Activated CD4-positive, alpha-beta T cell treated with anti-CD3 and anti-CD28 coated beads, Interleukin-2, amount 50 U/mL, for 1 hour (primary cell): ENCODE measurements at places on chromosomes 3 and 15.

DNA sequence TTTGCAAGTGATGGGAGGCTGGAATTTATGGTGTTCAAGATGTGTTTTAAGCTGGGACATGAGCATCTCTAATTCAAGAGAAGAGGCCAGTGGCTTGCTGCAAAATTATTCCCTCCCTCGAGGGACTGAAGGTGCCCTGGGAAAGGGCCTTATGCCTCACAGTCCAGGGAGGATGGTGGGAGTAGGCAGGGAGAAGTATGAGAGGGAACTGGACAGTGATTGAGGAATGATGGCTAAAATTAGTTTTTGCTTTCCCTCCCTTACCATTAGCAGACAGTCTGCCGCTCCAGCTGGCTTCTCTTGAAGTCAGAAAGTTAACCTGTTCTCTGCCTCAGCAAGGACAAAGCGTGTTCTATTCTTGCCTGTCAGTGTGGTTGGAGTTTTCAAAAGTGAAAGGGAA lies 139.8 kb upstream of the SEMA6D start:
- no peak for DNase-seq

DNA sequence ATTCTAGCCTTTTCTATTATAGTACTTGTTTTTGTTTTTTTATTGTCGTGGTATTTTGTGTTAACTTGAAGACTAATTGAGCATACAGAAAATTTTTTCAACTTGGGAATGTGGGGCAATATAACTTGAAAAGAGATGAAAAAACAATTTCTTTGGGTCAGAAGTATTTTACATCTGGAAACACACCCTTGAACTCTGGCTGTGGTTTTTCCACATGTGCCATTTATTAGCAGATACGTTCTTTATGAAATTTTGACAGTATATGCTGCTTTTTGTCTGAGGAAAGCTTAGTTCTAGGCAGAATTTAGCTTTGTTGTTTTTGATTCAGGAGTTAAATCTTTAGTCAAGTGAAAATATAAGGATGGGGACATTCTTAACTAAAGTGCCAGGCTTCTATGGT lies 44.7 kb downstream of the TCF12 start:
- DNase-seq, result no peak

DNA sequence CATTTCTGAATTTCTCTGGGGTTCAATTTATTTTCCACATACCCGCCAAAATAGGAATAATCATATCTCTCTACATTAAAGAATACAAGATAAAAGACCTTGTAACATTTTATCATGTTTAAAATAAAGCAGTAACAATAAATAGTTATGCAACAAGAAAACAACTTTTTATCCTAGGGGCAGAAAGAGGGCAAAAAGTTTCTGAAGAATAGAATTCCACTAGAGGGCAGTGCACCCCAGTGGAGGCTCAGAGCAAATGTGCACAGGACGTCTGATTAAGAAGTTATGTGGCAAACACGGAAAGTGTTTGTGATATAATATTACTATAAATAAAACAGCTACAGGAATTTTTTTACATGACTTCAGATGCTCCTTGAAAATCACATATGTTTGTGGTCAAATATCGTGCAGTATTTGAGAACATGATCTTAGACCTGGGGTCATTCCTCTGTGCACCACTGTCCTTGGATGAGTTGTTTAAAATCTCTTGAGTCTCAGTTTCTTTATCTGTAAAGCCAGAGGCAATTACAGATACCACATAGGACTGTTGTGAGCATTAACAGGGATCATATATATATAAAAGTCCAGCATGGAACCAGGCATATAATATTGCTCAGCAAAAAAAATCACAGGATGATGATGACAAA lies 13.2 kb upstream of the PIK3R4 start:
- DNase-seq, result peak; percentile 43

DNA sequence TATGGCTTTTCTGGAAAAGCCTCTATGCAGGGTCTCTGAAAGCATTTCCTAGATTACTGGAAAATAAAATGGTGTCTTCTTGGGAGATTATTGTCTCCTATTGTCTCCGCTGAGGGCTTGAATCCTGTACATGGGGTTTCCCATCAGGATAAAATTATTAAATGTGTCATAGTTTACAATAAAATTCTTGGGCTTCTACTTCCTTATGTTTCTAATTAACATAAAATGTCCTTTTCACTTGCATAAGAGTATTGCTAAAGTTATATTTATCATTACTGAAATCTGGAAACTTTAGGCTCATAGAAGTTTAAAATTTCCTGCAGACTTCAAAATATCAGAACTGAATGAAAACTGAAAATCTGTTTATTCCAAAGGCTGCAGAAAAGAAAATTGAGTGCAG lies 595.5 kb upstream of the AGTR1 start:
- DNase-seq, result no peak

DNA sequence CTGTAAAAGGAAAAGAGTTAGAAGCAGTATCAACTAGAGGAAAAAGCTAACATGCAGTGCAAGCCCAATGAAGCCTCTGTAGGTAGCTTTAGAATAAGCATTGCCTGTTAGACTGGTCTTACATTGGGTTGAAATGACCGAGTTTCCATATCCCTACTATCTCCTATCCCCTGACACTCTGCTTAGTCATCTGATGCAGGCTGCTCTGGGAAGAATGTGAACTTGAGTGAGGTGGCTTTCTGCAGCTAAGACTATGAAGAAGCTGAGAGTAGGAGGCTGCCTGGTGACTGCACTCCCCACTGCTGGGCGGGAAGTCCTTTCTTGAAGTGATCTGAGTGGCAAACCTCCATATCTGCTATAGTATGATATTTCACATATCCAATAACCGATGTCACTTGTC lies 64.7 kb downstream of the OXSM start:
- no peak for DNase-seq

- DNase-seq, result no peak
Observed at GRCh38 chr3:73036694-73037591, 24.5 kb upstream of the EBLN2 start.

- no peak for DNase-seq
Observed at GRCh38 chr3:58880182-58880581, 169.6 kb downstream of the CFAP20DC start.

GRCh38 chr15:39053480-39053879 lies 488.9 kb upstream of the RASGRP1 start:
- DNase-seq, result no peak

DNA sequence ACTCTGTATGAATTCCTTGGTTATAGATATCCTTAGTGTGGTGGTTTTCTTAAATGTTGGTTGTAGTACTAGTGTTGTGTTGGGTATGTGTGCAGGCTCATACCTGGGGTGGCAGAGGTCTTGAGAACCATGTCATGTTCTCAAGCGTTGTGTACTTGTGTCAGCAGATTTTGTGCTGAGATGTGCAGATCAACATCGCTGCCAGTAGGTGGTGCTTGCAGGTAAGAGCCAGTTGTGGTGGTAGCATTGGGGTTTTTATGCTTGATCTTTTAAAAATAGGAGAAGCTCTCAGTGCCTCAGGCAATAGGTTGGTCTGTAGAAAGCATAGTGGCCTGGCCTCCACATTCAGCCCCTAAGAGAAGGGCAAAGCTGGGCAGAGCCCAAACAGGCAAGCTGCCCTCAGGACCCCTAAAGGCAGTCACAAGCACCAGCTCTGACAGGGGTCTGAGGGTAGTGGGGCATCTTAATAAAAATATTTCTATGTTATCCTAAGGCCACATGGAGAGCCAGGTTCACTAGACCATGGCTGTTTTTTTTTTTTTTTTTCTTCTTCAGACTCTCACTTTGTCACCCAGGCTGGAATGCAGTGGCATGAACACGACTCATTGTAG lies 164.0 kb downstream of the IL20RB start:
- DNase-seq, result no peak

GRCh38 chr3:53787016-53787415 lies 59.2 kb downstream of the CHDH start:
- DNase-seq, result no peak

DNA sequence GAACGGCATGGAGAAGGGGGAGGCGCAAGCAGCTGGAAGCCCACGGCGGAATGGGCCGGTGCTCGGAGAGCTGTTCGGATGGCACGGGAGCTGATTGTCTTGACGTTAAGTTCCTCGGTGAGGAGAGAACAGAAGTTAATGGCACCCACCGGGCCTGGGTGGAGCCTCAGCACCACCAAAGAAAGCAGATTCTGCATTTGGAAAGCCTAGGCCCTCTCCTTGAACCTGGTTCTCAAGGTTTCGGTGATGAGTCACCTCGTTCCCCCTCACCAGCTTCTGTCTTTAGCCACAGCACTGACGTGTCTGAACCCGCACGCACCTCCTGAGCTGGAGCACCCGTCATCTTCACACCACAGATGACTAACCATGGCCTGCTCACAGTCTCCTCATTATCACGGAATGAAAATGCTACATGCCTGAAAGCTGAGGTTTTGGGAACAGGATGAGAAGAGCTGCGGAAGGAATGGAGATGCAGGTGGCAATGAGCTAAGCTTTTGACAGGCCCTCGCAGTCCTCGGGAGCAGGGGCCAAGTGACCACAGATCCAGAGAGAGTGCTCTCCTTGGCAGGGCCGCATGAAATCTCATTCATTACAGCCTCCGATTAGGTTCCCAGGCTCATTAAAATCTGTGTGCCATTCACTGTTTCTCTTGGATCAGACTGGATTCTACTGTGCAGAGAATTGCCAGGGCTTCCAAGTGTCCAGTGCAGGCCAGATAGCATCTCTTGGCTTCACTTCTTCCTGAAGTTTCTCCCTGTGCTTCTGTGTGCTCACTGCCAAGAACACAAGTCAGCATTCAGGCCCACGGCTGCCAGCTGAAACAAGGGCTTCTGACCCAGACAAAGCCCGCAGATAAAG lies 96.3 kb upstream of the DLG1 start:
- no peak for DNase-seq

- DNase-seq, result no peak
Observed at GRCh38 chr3:60839246-60839645, 412.0 kb downstream of the FHIT start.

GRCh38 chr15:89693696-89694095 lies 3.1 kb downstream of the WDR93 start:
- DNase-seq, result no peak

- no peak for DNase-seq
Observed at GRCh38 chr15:46456456-46456855, 821.6 kb downstream of the SQOR start.

- no peak for DNase-seq
Observed at GRCh38 chr15:44427756-44428724, 611 bp downstream of the CTDSPL2 start.

DNA sequence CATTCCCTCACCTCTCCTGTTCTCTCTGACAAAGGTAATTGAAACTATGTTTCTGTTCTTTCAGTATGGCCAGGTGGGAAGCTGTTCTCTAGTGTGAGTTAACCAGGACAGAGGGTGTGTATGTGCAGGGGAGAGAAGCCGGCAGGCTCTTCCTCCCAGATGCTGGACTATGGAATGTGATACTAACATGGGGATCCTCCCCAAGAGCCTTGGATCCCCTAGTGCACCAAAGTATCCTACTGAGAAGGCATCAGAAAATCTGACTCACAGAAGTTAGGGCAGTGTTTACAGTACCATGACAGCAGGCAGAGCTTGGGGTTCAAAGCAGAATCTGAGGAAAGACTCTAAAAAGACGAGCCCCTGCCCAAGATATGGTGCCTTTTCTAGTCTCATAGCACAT lies 123.1 kb downstream of the APBA2 start:
- no peak for DNase-seq

DNA sequence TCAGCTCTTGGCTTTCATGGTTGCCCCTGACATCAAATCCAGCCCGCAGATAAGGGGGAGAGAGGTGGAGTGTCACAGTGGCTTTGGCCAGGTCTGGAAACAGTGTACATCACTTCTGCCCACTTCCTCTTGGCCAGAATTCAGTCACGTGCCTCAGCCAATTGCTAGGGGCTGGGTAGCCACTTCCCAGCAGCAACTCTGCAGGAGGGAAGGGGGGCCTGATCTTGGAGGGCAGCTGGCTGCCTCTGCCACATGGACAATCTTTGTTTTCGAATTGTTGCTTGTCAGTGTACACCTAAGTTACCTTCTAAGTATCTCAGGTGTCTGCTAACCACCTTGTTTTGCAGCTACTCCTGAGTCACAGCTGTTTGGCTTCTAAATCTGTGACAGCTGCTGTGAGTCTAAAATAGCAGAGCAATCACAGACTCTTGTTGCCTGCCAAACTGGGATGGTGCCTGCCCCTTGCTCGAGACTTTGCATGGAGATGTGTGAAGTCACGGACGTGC lies 41.0 kb upstream of the LIMD1 start:
- DNase-seq, result no peak

GRCh38 chr3:124791639-124792151 lies 61.4 kb downstream of the UMPS start:
- DNase-seq, result no peak

GRCh38 chr3:195129072-195129643 lies 141.8 kb downstream of the XXYLT1 start:
- no peak for DNase-seq

- no peak for DNase-seq
Observed at GRCh38 chr15:57198654-57199291, 177.5 kb upstream of the CGNL1 start.

GRCh38 chr3:73451301-73451944 lies 173.3 kb downstream of the PDZRN3 start:
- DNase-seq, result no peak

- DNase-seq, result no peak
Observed at GRCh38 chr3:147393261-147393942, 12.9 kb downstream of the ZIC4 start.

DNA sequence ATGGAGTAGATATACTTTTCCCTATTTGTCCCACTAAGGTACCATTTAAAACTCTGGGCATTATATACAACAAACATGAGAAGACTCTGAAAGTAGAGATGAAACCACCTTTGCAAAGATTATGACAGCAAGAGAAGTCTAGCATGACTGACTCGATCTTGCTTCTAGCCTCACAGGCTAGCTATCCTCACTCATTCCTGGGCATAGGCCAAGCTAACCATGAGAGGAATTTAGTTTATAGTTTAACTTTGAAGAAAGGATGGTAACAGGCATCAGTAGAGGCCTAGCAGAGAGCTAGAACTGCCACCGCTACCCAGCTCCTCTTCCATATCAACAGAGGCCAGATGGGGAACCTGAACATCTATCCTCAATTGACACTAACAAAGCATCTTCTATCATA lies 63.5 kb upstream of the FSIP1 start:
- no peak for DNase-seq

GRCh38 chr3:145936971-145937370 lies 224.0 kb downstream of the PLOD2 start:
- no peak for DNase-seq

- DNase-seq, result no peak
Observed at GRCh38 chr15:54502416-54503075, 524.3 kb downstream of the UNC13C start.

- DNase-seq, result peak; percentile 18
Observed at GRCh38 chr3:56800832-56801661, 702 bp downstream of the ARHGEF3 start.

DNA sequence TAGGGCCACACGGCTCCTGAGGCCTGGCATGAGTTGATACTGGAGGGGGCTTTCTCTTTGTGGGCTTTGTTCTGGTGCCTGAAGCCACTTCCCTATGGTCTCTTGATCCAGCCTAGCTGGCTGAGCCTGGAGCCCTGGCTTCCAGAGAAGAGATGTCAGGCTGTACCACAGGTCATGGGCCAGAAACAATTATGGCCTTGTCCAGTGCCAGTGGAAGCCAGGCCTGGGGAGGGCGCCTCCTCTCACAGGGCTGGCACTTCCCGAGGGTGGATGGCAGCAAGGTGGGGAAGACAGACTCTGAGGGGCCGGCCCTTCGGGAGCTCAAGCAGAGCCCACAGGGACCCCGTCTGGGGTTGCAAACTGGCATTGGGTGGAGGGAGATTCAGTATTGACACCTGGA lies 34.9 kb upstream of the ACAD9 start:
- no peak for DNase-seq

- no peak for DNase-seq
Observed at GRCh38 chr3:42830437-42831320, 21.4 kb downstream of the ACKR2 start.

GRCh38 chr3:130939753-130940152 lies 45.9 kb downstream of the ATP2C1 start:
- DNase-seq, result no peak

- peak; percentile 27 for DNase-seq
Observed at GRCh38 chr3:38131621-38132369, 5.1 kb downstream of the ACAA1 start.
